Stimulated activated CD8-positive, alpha-beta memory T cell treated with anti-CD3 and anti-CD28 coated beads, Interleukin-7, amount 100 ng/mL, for 24 hours (primary cell): ENCODE measurements at places on chromosomes 6 and 20.

- DNase-seq: no peak
Measured at GRCh38 chr6:28709478-28710349, 184.0 kb downstream of the GPX5 start.

DNA sequence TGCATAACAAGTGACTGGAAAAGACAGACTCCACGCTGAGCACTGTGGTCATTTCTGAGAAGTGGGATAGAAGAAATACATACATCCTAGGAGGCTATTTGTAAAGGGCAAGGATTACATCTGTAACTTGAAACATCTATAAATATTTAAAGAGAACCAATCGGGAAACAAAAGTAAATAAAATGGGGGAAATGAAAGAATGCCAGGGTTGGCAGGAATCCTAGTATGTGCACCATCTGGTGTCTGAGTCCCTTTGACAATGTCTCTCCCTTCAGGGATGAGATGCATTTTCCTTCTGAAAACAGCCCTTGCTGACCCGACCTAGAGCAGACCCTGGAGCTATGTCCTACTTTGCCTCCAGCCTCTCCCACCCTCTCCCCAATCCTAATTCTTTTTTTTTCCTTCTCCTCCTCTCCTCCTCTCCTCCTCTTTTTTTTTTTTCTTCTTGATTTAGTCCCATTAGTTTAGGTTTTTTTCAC, 53.2 kb downstream of the VSTM2L start:
- no peak for DNase-seq

DNA sequence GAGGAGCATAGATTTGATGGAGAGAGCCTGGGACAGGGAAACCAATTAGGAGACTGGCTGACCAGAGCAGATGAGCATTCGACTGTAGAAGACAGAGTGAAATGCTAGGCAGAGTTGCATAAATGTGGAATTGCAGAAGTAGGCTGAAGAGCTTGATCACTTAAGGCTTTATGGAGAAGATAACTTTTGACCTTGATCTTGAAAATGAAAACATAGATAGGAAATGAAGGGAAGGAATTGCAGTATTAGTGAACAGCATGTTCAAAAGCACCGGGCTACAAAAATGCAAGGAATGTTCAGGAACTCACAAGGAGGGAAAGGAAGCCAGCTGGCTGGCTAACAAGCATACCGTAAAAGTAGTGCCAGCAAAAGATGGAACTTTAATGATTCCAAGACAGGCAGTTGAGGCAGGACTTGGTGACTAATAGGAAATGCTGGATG, 20.5 kb upstream of the LTV1 start:
- no peak for DNase-seq

GRCh38 chr20:34875642-34876405, 588 bp upstream of the ACSS2 start:
- no peak for DNase-seq

DNA sequence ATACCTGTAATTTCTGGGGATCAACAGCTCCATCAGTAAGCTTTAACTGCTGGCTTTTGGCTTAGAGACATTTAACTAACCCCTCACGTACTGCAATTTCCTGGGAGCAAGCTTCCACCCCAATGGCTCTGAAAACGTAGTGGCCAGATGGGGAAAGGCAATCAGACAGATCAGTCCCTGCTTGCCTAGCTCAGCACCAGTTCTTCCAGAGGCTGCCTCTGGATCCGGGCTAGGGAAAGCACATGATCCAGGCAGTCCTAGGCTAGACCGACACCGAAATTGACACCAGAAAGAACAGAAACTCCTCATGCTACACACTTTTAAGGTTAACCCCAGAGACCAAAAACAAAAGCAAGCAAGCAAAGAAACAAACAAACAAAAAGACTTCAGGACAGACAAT, 13.3 kb downstream of the PREP start:
- DNase-seq: no peak

DNA sequence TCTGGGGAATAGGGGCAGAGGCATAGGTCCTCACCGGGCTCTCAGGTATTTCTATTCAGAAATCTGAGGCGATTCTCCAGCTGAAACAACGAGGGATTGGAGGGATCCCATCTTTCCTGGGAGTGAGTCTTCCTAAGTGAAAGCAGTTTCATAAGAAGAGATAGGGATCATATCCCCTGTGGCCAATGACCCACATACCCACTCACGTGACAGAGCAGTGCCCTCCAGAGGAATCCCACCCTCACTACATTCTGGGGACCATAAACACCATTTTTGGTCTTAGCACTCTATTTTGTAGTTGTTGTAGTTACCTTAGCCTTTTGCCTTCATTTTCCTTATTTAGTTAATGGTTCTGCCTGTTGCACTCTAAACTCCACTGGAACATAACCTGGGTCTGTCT, 121.1 kb downstream of the GPR63 start:
- no peak for DNase-seq

GRCh38 chr20:18279242-18279641, 9.1 kb upstream of the ZNF133 start:
- no peak for DNase-seq

GRCh38 chr6:159969204-159969912, 476 bp downstream of the IGF2R start:
- DNase-seq: no peak

GRCh38 chr20:33926425-33926824, 67.3 kb upstream of the RALY start:
- DNase-seq: no peak

- no peak for DNase-seq
Measured at GRCh38 chr20:11850901-11851300, 66.8 kb upstream of the BTBD3 start.

- DNase-seq: no peak
Measured at GRCh38 chr6:131574133-131574532, 1.1 kb downstream of the ARG1 start.

DNA sequence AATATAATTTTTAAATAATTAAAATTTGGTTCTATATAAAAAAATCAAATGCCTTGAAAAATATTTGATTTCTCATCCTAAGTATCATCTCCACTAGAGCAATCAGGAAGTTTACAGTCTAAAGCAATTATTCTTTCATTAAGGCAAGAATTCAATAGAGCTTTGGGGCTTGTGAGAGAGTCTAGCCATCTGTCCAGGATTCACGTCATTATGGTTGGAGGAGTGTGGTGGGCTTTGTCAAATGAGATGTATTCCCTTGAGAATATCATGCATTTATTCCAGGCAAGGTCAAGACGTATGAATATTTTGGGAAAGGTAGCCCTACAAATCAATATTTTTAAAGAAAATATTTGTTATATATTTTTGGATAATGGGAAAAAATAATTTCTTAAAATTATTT, 132.4 kb downstream of the ELOVL4 start:
- DNase-seq: no peak

DNA sequence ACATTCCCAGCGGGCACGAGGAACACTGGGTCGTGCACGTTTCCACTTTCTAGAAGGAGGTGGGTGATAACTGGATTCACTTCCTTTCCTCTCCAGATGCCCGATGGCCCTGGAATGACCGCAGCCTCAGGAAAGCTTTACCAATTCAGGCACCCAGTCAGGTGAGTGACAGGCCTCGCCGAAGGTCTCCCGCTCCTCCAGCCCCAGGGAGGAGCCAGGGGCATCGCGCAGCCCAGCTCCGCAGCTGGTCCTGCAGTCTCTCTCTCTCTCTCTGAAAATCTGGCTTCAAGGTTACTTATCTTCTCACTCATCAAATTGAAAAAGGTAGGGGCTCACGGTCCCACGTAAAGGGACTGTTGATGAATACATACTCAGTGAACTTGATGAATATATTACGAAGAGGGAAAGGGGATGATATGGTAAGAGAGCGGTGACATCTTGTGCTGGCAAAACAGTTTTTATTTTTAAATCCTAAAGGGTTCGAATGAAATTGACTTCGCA, 891 bp downstream of the RIPPLY2 start:
- DNase-seq: no peak

GRCh38 chr6:6217855-6218758, 102.4 kb downstream of the F13A1 start:
- DNase-seq: no peak

- no peak for DNase-seq
Measured at GRCh38 chr6:127263481-127263880, 3.2 kb upstream of the RNF146 start.

GRCh38 chr20:57158474-57158873, 108.0 kb downstream of the BMP7 start:
- DNase-seq: no peak

DNA sequence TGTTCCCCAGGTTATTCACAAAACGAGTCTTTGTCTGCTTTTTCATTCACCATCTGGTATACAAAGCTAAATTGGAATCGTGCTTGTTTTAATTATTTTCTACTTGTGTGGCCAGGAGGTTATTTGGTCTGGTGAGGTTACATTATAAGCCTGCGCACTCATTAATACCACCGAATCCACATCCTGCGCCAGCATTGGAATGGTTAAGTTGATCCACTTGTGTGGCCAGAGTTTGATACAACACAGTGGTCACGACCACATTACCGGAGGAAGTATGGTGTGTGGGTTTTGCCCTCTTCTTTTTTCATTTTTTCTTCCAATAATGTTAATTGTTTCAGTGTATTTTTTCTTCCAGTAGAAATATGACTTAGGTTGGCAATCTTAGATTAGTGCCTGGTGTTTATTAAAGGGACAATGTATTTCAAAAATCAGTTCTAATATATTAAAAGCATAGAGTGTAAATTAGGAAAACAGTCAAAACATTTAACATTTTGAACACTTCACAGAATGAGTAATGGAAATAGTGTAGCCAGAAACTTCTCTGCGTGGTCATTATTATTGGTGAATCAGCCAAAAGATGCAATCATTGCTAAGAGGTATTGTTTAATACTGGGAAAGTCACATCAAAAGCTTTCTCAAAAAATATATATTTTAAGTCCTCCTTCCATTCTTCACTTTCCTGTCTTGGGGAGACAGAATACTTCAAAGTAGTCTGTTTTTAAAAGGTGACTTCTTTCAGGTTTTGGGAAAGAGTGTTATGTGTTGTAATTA, 84.5 kb downstream of the JARID2 start:
- no peak for DNase-seq

DNA sequence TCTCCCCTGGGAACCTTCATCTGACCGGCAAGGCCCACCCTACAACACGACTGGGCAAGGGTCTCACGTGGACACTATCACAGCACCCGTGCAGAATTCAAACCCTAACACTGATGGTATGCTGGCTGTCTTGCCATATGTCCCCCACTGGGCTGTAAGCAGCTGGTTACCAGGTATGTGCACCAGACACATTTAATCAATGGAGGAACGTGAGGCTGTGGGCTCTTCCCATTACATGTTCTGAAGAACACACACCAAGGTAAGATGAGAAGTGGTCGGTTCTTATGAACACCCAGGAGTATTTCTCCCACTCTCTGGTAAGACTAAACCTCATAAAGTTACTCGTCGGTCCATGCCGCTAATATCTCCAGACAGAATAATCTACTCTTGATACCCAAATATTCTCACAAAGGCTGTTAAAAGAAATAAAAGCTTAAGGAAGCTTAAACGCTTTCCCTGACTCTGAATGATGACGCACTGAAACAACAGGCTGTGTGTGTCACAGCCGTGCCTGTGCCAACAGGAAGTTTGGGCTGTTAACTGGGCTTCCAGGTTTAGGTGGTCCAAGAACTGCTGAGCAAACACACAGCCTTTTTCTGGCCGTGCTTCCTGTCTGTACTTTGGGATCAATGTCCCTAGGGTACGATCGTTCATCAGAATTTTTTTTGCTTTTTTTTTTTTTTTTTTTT, 75.3 kb downstream of the SLC23A2 start:
- no peak for DNase-seq

GRCh38 chr6:105797286-105797979, 288.7 kb upstream of the PRDM1 start:
- no peak for DNase-seq

DNA sequence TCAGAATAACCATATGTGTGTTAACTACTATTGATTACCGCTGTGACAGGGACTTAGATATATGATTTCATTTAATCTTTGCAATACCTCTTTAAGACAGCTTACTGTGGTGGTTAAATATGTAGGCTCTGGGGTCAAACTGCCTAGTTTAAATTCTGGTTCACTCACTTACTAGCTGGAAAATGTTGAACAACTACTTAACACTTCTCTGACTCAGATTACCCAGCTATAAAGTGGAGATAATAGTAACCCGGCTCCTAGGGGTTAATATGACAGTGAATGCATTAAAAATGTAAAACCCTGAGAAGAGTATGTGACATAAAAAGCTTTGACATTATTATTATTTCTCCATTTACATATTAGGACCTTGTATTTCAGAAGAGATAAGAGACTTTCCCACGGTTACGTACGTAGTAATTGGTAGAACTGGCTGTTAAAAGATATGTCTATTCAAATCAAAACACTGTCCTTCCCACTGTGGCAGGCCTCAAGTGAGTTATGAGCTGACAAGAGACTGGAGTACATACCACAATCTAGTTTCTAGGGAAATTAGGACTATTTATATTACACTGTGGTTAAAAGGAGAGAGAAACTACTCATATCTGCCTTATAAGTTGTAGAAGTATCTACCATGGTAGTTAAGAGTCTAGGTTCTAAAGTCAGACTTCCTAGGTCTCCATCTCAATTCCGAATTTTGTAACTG, 4.4 kb upstream of the PLCB1 start:
- no peak for DNase-seq

DNA sequence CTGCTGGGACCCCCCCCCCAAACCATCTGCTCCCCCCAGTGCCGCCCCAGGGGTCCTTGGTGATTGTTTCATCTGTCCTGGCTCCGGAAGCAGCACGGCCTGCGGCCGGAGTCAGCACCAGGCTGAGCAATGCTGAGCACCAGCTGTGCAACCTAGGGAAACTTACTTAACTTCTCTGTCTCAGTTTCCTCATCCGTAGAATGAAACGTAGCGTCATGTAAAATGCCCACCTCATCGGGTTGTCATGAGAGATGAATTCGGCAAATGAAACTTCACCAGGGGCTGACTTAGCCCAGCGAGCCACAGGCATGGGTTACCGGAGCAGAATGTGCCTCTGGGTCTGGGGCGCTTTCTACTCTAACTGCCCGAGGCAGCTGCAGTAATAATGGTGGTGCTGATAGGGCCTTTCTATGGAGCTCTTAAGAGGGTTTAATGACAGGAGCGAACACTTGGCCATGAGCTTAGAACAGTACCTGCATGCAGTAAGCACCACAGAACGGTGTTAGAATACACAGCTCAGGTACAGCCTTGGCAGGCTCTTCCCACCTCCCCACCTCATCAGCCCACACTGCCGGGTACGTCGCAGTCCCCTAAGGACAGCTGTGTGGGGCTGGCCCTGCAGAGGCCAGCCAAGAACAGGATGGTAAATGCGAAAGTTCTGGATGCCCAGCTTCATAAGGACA, 1.7 kb downstream of the THBS2 start:
- DNase-seq: no peak

DNA sequence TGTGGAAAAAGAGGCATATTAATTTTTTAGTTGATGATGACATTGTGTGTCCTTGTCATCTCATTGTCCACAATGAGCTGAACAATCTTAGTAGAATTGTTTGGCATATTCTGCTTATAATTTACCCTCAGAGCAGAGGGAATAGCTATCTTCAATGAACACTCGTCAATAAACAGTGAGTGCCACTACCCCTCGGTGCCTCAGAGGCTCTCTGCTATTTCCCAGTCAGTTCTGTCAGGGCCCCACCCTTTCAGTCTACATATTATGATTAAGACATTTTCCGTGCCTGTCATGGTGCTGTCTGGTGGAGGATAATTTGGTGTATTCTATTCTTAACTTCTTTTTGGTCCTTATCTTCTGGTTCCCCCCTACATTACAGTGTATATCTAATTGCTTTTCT, 31.2 kb downstream of the NUS1 start:
- no peak for DNase-seq

GRCh38 chr6:142523515-142524375, 221.9 kb downstream of the ADGRG6 start:
- no peak for DNase-seq
